M059J (cell line): ENCODE measurements at places on chromosomes 13 and 19.

GRCh38 chr13:40148101-40148500, 492.6 kb downstream of the COG6 start:
- no peak for DNase-seq

- no peak for DNase-seq
Observed at GRCh38 chr13:24286624-24287023, 22.8 kb upstream of the C1QTNF9 start.

- peak; percentile 69 for DNase-seq
Observed at GRCh38 chr13:31160857-31161556, 697 bp downstream of the HSPH1 start.

DNA sequence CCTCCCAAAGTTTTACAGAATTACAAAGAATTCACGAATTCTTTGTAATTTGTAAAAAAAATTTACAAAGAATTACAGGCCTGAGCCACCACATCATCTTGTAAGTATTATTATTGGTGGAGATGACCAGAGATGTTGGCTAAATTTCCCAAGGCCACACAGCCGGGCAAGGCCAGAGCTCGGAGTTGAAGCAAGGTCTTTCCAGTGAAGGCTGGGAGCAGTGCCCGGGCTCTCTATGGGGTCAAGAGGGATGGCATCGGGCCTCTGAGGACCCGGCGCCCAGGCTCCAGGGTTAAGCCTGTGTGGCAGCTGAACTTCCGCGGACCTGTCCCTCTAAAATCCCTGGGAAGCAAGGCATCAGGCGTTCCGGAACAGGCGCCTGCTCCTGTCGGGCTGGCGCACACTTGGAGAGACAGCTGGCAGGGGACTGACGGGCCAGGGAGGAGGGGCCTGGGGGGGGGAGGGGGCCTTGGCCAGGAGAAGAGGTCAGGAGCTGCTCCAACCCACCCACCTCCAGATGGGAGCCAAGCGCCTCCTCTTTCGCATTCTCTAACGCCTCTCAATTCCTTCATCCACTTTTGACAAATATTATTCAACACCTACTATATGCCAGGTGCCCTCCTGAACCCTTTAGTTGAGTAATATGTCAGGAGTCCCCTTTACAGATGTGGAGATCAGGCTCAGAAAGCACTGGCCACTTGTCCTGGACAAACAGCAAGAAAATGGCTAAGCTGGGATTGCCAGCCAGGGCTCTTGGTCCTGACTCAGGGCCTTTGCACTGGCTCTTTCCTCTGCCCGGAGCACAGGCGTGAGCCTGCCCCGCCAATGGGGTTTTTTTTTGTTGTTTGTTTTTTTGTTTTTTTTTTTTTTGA, 36.8 kb upstream of the SEMA6B start:
- no peak for DNase-seq

GRCh38 chr13:66036024-66036614, 1194.0 kb downstream of the PCDH9 start:
- DNase-seq: no peak

GRCh38 chr13:97448503-97449251, 14.7 kb downstream of the RAP2A start:
- DNase-seq: no peak

DNA sequence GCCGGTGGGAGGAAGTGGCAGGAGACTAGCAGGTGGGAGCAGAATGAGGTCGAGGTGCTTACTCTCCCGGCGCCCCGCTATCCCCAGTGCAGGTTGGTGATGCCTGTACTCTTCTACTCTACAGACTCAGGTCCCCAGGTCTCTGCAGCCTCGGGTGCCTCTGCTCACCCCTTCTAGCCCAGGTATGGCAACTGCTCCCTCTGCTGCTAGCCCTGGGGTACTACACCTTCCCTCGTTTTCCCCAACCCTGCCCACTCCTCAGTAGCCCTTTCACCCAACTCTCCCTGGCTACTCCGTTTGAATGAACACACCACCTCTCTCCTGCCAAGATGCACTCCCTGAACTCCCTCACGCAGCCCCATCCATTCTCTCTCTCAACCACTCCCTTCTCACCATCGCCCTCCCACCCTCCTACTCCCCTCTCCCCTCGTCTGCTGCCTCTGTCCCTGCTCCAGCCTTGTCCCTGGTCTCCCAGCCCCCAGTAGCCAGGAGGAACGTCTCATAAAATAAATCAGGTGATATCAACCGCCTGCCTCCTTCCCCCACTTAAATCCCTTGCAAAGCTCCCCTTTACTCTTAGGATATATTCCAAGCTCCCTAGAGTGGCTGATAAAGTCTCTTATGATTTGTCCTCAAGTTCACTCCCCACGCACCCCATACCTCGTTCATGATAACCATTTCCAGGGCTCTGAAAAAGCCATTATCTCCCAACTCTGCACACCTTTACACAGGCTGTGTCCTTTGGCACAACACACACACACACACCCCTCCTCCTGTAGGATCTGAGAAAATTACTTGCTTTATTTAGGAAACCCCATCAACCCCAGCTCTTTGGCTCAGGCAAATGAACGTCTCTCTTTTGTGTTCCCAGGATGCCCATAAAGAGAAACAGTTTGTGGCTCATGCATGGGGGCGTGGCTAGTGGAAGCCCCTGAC, 8.2 kb upstream of the MEIS3 start:
- peak; percentile 67 for DNase-seq

- no peak for DNase-seq
Observed at GRCh38 chr13:74452176-74452575, 318.0 kb upstream of the KLF12 start.

DNA sequence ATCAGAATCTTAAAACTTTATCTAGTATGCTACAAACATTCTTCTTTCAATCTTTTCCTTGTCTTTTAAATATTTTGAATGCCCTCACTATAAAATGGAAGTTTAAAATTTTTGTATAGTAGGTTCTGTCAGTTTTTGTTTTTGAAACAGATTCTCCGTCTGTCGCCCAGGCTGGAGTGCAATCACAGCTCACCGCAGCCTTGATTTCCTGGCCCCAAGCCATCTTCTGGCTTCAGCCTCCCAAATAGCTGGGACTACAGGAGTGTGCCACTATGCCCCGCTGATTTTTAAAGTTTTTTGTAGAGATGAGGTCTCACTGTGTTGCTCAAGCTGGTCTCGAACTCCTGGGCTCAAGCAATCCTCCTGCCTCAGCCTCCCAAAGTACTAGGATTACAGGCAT, 20.7 kb downstream of the PHF11 start:
- no peak for DNase-seq

DNA sequence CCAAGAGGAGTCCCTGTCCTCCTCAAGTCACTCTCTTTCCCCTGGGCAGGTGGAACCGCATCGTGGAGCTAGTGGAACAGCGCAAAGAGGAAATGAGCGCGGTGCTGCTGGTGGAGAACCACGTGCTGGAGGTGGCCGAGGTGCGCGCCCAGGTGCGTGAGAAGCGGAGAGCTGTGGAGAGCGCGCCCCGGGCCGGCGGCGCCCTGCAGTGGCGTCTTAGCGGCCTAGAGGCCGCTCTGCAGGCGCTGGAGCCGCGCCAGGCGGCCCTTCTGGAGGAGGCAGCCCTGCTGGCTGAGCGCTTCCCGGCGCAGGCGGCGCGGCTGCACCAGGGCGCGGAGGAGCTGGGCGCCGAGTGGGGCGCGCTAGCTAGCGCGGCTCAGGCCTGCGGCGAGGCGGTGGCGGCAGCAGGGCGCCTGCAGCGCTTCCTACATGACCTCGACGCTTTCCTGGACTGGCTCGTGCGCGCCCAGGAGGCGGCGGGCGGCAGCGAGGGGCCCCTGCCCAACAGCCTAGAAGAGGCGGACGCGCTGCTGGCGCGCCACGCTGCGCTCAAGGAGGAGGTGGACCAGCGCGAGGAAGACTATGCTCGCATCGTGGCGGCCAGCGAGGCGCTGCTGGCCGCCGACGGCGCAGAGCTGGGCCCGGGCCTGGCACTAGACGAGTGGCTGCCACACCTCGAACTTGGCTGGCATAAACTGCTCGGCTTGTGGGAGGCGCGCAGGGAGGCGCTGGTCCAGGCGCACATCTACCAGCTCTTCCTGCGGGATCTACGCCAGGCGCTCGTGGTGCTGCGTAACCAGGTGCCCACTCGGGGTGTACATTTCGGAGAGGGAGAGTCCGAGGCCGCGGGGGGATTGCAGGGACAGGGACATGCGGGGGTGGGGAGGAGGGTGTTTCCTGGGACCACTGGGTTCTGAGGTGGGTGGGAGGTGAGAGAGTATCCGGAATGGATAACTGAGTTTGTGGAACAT, 52.8 kb downstream of the SPTBN4 start:
- no peak for DNase-seq

- DNase-seq: no peak
Observed at GRCh38 chr19:11181488-11181887, 15.9 kb downstream of the KANK2 start.

GRCh38 chr19:12314553-12314952, 18.9 kb downstream of the ZNF563 start:
- DNase-seq: peak; percentile 17

- no peak for DNase-seq
Observed at GRCh38 chr19:30539981-30540380, 167.8 kb downstream of the ZNF536 start.

DNA sequence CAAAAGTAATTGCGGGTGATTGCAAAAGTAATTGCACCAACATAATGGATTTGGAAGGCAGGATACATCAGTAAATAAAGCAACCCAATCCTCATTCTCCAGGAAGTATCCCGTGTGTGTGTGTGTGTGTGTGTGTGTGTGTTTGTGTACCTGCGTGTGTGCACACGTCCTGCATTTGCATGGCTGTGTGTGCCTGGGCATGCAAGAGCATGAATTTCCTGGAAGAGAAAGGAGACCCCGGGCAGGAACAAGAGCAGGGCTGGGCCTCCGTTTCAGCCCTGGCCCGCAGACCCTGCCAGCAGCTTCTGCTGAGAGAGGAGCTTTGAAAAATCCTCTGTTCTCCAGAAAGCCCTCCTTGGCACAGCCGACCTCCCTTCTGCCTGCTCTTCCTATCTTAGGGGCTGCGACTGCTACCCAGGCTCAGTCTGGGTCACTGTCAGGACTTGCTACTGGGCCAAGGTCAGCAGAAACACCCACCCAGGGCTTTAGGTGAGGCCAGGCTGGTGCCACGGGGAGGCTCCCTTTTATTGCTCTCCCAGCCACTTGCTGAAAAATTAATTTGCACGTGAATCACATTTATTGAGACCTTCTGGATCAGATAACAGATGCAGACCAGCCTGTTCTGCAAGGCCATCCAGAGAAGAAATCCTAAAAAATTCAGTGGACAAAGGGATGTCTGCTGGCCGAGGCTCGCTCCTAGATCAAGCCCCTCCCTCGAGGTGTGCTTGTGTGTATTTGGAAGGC, 258.3 kb downstream of the ZNF536 start:
- no peak for DNase-seq

- peak; percentile 31 for DNase-seq
Observed at GRCh38 chr13:30932481-30933353, at the start of gene TEX26. TSS of gene TEX26 (plus strand) at chr13:30932656. CDS start at chr13:30932716, 60 bp downstream.

DNA sequence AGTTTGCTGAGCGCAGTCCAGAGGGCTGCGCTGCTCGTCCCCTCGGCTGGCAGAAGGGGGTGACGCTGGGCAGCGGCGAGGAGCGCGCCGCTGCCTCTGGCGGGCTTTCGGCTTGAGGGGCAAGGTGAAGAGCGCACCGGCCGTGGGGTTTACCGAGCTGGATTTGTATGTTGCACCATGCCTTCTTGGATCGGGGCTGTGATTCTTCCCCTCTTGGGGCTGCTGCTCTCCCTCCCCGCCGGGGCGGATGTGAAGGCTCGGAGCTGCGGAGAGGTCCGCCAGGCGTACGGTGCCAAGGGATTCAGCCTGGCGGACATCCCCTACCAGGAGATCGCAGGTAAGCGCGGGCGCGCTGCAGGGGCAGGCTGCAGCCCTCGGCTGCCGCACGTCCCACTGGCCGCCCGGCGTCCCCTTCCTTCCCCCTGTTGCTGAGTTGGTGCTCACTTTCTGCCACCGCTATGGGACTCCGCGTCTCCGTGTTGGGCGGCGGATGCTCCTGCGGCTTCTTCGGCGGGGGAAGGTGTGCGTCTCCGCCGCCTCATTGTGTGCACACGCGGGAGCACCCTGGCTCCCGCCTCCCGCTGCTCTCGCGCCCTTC, 772 bp downstream of the GPC6 start:
- DNase-seq: peak; percentile 21

GRCh38 chr19:46917002-46917401, 56.2 kb downstream of the ARHGAP35 start:
- no peak for DNase-seq

DNA sequence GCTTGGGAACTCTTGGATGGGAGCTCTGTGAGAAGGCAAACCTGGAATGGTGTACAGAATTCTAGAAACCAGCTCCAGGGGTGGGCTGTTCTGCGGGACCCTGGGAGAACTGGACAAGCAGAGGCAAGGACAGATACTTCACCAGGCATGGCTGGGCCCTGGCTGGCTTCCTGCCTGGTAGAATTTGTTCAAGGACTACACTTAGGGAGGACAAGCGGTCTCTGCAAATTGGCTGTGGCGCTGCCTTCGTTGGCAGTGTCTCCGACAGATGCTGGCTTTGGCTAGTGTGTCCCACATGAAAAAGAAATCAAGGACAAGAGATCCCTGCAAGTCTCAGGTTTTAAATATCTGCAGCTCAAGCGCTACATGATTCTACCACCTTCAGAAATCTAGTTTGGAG, 12.4 kb downstream of the CEBPG start:
- DNase-seq: no peak

DNA sequence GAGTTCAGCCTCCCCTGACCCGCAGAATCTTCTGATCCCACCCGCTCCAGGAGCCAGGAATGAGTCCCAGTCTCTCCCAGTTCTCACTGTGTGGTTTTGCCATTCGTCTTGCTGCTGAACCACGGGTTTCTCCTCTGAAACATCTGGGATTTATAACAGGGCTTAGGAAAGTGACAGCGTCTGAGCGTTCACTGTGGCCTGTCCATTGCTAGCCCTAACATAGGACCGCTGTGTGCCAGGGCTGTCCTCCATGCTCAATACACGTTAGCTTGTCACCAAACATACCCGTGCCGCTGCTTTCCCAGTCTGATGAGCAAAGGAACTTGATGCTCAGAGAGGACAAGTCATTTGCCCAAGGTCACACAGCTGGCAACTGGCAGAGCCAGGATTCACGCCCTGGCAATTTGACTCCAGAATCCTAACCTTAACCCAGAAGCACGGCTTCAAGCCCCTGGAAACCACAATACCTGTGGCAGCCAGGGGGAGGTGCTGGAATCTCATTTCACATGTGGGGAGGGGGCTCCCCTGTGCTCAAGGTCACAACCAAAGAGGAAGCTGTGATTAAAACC, 1.1 kb upstream of the APOE start:
- no peak for DNase-seq

DNA sequence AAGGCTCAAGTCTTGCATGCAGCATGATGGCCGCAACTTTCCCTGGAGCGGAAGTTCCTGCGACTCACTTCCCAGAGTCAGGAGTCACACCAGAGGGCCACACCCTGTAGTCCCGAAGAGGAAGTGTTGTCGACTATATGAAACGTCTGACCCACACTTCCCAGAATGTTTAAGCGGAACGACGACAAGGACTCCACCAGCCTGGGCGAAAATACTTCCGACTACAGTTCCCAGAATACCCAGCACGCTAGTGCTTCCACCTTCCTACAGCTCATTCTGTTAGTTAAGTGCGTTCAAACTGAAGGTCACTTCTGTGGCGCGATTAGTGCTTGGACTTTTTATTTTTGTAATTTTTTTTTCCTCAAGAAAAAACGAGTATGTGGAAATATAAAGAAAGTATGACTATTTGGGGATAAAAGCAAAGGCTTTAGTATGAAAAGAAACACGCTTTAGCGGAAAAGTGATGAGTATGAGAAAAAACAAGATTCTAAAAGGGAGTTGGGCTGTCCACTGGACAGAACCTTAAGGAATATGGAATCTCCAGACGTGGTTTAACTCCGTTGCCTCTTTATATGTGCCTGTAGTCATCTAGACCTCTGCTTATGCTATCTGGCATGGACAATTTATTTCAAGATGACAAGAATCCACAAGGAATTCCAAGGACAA, 15.5 kb upstream of the ZNF112 start:
- DNase-seq: no peak

GRCh38 chr13:99251921-99252320, 6.3 kb downstream of the GPR18 start:
- no peak for DNase-seq
